GM12891 (cell line): ENCODE measurements at places on chromosomes 11 and 22.

DNA sequence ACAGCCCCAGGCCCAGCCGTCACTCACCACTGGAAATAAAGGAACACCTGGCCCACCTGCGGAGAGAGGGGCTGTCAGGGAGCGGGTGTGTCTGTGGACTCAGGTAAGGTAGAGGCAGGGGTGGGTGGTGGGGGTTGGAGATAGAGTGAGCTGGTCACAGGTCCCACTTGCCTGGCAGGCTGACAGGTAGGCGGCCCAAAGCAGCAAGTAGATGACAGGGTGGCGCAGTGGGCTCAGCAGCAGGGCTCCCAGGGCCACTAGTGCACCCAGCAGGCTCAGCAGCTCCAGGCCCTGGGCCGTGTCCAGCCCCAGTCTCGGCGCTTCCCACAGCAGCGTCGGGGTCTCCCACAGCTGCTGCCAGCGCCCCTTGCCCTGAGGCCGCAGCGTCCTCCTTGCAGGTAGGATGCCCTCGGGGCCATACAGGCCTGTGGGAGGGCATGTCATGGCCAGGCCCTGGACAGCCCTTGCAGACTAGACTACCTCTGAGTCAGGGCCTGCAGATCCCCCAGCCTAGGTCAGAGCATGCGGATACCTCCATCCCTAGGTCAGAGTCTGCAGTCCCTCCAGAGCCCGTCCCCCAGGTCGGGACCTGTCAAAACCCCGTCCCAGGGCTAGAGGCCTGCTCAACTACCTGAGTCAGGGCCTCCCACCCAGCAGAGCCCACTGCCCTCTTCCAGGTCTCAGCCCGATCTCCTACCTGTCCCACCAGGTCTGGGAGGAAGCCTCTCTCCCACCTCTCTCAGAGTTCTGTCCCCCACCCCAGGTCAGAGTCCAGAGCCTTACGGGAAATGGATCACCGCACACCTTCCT lies 686 bp downstream of the LMF2 start:
- DNase-seq = no peak

- no peak for DNase-seq
These were observed 112.6 kb downstream of the TBC1D22A start for GRCh38 chr22:46875089-46875488.

- DNase-seq = no peak
These were observed 39.3 kb upstream of the ZC3H12C start for GRCh38 chr11:110053848-110054414.

DNA sequence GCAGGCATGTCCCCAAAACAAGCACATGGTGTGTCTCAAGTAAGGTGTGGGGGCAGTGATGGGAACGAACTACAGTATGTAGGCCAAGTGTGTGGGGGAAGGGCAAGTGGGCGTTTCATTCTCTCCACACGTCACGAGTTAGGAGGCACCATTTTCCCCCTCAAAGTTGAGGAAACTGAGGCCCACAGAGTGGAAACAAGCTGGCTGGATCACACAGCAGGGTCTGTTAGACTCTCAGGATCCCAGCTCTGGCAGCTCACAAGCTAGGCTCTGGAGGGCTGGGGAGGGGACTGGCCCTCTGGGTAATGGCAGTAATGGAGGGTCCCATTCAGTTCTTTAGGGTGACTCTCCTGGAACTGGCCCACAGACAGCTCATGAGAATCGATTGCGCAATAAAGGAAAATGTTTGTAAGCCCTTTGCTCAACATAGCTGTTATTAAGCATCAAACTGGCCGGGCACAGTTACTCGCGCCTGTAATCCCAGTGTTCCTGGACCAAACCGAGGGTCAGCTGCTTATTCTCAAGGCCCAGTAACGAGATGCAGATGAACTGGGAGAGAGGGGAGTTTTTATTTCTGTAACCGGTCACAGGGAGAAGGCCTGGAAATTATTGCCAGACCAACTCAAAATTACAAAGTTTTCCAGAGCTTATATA lies 24.1 kb upstream of the TUB start:
- DNase-seq = no peak

DNA sequence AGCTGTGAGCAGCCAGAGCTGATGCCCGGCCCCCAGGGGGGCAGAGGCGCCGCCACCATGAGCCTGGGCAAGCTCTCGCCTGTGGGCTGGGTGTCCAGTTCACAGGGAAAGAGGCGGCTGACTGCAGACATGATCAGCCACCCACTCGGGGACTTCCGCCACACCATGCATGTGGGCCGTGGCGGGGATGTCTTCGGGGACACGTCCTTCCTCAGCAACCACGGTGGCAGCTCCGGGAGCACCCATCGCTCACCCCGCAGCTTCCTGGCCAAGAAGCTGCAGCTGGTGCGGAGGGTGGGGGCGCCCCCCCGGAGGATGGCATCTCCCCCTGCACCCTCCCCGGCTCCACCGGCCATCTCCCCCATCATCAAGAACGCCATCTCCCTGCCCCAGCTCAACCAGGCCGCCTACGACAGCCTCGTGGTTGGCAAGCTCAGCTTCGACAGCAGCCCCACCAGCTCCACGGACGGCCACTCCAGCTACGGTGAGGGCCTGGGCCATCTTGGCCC lies 6.1 kb downstream of the CDC42EP1 start:
- DNase-seq = no peak

DNA sequence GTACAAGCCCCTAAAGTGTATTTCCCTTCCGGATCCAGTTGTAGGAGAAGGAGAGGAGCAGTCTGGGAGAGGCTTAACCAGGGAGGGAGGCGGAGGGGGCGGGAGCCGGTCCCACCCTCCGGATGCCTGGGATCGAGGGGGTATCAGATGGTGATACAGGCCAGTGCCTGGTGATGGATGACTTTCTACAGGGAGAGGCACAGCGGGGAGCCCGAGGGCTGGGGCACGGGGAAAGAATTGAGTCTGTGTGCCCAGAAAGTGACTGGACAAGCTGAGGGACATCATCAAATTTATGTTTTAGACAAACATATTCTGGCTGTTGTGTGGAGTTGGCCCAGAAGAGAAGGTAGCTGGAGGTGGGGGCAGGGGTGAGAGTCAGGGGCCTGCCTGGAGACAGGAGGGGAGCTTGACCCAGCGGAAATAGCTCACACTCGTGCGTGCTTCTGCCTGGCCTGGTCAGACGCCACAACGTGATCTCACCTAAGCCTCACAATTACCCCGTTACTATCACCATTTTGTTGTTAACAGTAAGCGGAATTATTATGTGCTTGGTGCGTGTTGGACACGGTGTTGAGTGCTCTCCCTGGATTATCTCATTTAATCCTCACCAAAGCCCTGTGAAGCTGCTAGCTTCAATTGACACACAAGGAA lies 42.4 kb downstream of the AMPD3 start:
- no peak for DNase-seq

GRCh38 chr11:10122326-10123197 lies 171.5 kb downstream of the SBF2 start:
- DNase-seq = no peak

DNA sequence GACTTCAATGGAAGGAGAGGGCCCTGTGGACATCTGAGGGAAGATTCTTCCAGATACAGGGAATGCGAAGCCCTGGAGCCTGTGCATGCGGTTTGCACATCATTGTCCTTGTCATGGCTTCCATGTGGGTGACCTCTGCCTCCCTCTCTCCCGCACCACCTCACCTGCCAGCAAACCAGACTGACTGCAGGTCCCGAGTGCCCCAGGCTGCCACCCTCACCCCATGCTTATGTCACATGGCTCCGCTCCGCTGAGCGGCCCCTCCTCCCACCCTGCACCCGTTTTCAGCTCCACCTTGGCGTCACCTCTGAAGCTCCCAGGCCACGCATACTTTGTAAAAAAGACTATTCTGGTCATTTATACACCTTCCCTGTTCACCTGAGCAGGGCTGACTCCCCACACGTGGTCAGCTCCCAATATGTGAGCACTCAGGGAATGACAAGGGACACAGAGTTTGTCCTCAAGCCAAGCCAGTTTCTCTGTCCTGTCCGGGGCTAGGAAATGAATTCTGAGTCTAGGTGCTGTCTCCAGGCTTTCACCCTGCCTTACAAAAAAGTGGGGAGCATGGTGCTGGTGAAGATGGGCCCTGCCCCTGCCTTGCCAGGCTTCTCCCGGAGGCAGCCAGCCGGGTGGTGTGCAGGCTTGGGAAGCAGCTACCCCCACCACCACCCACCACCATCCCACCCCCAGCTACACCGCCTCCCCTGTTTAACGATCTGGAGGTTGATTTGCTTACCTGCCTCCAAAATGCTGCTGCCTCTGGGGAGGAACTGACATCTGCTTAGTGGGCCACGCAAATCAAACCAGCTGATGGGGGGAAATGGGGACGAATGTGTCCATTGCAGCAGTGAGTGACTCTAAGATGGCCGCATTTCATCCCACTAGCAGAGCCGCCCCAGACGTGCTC lies 32.7 kb downstream of the FAM83F start:
- no peak for DNase-seq

GRCh38 chr11:61406991-61407728 lies 14.8 kb downstream of the TMEM216 start:
- no peak for DNase-seq

GRCh38 chr11:65887723-65888162 lies 528 bp downstream of the FIBP start:
- no peak for DNase-seq

- no peak for DNase-seq
These were observed 67.8 kb upstream of the ADORA2A start for GRCh38 chr22:24359452-24360120.

- no peak for DNase-seq
These were observed 3.7 kb downstream of the YWHAH start for GRCh38 chr22:31948002-31948401.

- DNase-seq = no peak
These were observed 13.0 kb downstream of the NEU3 start for GRCh38 chr11:75001686-75002085.

- no peak for DNase-seq
These were observed 1.4 kb upstream of the TAGLN start for GRCh38 chr11:117197516-117198456.

DNA sequence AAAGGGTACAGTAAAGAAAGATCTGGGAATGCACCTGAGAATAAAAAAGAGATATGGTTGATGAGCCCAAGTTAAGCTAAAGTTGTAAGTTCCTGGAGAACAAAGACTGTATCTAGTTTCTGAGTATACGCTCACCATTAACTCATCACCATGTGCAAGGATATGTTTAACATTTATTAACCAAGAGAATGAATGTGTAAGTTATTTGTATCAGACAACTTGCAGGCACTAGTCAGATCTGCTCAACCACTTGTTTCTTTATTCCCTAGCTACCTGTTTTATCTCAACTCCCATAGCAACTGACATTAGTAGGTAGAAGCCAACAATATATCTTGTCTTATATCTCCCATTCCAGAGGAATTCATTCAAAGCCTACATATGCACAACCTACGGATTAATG lies 74.9 kb upstream of the KCNA4 start:
- DNase-seq = no peak

DNA sequence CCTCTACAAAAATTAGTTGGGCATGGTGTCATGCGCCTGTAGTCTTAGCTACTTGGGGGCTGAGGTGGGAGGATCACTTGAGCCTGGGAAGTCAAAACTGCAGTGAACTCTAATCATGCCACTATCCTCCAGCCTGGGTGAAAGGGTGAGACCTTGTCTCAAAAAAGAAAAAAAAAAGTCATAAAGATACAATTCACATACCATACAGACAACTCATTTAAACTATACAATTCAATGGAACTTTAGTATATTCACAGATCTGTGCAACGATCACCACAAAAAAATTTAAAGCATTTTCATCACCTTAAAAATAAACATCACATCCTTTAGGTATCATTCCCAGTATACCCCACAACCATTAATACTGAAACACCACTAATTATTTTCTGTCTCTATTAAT lies 201.2 kb downstream of the PGR start:
- DNase-seq = no peak
